NCI-H446 treated with DMSO at 0.1 percent for 48 hours (cell line): ENCODE measurements at places on chromosomes 2 and 18.

DNA sequence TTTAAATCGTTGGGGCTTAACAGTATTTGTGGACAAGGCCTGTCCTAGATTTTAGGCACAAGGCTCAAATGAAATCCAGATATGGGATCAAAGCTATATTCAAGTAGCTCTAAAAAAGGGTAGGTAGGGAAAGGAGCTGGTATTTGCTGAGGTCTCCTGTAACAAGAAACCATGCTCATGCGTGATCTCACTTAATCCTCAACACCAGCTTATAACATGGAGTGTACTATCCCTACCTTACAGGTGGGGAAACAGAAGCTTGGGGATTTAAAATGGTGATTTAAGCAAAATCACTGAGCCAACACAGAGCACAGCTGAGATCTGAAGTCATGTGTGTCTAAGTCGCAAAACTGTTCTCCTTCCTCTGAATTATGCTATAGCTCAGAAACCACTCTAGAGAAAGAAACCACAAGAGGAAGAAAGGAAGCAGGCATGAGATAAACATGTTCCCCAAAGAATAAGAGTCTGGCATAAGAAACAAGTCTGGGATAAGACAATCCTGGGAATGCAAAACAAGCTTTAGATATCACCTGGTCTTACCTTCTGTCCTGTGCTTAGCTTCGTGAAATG, 43.1 kb downstream of the CYRIA start:
- DNase-seq: no peak

GRCh38 chr2:10972683-10973433, 61.1 kb downstream of the KCNF1 start:
- no peak for DNase-seq

GRCh38 chr2:10331027-10331701, 28.5 kb downstream of the HPCAL1 start:
- DNase-seq: peak; percentile 34

- DNase-seq: no peak
Observed at GRCh38 chr18:73766910-73767515, 380.6 kb downstream of the FBXO15 start.

GRCh38 chr18:58205443-58206160, 161.6 kb downstream of the NEDD4L start:
- no peak for DNase-seq

- DNase-seq: no peak
Observed at GRCh38 chr2:105490204-105490603, 91.4 kb upstream of the FHL2 start.

DNA sequence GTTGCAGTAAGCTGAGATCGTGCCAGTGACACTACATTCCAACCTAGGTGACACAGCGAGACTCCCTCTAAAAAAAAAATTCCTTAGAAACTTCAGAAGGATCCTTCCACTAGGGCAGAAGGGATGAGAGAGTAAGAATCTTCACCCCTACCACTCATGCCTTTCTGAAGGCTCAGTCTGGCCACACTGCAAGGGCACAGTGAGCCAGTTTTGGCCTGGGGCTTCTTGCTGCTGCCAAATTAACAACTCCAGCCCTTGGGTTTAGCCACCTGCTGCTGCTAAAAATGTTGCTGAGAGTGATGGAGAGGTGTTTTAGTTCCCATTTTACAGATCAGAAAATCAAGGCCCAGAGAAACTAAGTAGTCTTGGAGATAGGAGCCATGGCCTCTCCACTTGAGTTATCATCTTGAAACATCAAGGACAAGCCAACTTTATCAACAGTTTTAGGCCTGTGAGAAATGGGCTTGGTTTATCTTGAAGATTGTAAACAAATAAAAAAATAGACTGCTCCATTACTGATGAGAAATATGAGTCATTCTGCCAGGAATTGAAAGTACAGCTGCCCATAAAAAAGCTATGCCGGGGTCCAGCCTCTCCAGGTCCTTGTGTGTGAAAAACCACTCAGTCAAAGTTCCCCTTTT, 31.9 kb upstream of the CASP8 start:
- DNase-seq: no peak

DNA sequence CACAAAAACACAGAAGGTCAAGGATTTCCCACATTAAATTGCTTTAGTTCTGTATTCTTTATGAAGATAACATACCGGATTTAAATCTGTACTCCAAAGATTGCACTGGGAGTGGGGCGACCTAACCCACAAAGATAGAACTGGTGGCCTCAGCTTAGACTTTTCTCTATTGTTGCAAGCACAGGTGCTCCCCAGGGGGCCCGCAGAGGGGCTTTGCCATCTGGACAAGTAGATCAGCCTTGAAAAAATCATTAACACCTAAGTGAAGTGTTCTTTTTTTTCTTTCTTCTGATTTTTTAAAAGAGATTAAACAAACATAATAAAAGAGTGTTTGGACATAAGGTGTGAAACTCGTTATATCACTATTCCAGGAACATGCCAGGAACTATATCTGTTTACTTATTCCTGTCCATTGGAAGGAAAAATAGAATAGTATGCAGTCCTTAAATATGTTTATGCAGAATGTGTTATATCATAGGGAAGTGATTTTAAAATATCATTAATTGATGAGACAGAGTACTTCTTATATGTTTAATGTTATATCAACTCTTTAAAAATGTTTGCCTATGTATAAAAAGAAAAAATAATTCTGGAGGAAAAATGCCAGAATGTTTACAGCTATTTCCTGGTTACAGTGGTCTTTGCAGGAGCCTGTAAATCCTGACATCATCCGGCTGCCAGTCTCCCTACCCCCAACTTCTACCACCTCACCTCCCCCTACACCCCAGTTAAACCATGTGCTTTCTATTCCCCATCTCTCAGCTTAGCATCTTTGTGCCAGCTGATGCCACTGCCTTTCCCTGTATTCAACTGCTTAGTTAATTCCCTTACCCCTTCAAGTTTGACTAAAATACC, 679.2 kb downstream of the CNTNAP5 start:
- DNase-seq: no peak

- DNase-seq: no peak
Observed at GRCh38 chr2:151096235-151096634, 165.4 kb downstream of the RBM43 start.

- no peak for DNase-seq
Observed at GRCh38 chr2:5530011-5530696, 162.0 kb upstream of the SOX11 start.

DNA sequence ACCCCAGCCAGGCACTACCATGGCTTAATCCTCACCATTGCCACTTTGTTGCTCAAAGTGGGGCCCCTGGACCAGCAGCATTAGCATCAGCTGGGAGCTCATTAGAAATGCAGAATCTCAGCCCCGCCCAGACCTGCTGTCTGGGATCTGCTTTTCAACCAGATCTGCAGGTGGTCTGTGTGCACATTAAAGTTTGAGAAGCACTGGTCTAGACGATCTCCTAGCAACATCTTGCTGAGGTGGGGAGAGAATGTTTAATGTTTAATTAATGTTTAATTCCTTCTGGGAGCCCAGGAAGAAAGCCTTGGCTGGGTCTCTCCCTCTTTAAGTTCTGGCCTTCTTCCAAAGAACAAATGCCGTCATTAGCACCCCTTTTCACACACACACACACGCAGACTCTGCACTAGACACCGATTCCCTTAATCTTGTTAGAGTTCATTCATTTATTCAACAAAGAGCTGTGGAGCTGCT, 53.7 kb downstream of the EDAR start:
- DNase-seq: no peak

GRCh38 chr2:201271917-201272316, 11.6 kb downstream of the CASP8 start:
- no peak for DNase-seq
